Stimulated activated CD4-positive, alpha-beta T cell treated with anti-CD3 and anti-CD28 coated beads, Interleukin-1b, Interleukin-23, amount 100 ng/mL, for 1 hour (primary cell): ENCODE measurements at places on chromosomes 11 and 22.

DNA sequence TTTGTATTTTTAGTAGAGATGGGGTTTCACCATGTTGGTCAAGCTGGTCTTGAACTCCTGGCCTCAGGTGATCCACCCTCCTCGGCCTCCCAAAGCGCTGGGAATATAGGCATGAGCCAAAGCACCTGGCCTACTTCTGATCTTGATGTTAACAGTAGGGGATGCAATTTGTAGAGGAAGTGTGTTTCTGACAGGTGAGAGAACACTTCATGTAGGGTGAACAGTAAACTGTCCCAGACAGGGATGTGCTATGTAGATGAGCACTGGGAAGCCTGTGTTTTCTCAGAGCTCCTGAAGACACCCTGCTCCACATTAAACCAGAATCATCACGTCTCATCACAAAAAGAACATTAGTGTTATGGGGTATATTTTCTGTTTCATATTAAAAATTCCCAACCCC, 45.1 kb downstream of the UBASH3B start:
- DNase-seq: no peak

GRCh38 chr11:35083431-35084238, 55.3 kb upstream of the CD44 start:
- DNase-seq: no peak

- no peak for DNase-seq
Observed at GRCh38 chr11:120668537-120668936, 157.0 kb downstream of the GRIK4 start.

DNA sequence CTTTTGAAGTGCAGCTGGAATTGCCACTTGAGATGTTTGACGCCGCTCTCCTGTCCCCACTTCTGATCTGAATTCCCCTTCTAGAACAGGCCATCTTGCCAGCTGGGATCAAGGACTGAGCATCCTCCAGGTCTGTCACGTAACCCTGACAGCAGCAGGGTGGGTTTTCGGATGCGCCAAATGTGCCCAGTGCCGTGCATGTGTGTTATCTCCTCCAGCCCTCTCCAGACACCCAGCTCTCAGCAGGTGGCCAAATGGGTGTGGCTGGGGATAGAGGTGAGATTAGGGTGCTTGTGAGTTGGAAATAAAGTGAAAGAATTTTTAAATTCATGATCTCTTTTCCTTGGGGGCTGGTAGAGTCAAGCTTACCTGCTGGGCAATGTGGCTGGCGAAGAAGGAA, 3.3 kb downstream of the OSBP2 start:
- DNase-seq: no peak

DNA sequence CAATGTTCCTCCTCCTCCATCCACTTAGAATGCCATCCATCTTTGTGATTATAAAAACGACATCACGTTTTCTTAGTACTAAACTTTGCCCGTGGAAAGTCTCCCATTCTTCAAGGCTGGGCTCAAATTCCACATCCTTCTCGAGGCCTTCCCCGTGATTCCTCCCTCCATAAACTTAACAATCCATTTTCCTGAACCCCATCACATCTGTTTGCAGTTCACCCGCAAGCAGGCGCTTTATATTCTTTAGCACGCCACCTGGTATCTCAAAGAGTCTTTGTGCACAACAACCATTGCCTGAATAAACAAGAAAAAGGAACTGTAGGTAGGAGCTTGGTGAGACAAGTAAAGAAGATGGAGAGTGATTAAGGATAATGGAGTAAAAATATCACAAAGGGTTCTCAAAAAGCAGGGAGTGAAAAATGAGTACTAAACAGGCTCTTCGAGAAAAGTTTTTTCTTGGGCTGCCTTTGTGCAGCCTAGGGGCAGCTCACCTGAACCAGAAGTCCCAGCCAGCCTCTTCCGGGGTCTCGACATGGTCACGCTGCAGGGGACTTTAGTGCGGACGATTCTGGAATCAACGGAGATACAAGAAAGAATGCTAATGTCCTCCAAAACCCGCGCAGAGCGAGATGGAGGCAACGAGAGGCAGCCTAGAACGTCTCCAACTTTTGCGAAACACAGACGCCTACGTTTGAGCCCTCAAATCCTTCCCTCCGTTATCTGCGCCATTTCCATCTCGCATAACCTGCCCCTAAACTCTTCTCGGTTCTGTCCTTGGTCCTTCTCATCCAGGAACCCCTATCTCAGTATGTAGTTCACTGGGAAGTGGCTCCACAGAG, 585 bp downstream of the THYN1 start:
- DNase-seq: no peak

- DNase-seq: no peak
Observed at GRCh38 chr22:45997077-45997776, 20.3 kb upstream of the WNT7B start.

GRCh38 chr11:2074266-2074825, 64.8 kb downstream of the IGF2 start:
- no peak for DNase-seq

- no peak for DNase-seq
Observed at GRCh38 chr11:37817727-37818270, 1219.8 kb upstream of the RAG2 start.

- no peak for DNase-seq
Observed at GRCh38 chr22:47163481-47163855, 401.0 kb downstream of the TBC1D22A start.

DNA sequence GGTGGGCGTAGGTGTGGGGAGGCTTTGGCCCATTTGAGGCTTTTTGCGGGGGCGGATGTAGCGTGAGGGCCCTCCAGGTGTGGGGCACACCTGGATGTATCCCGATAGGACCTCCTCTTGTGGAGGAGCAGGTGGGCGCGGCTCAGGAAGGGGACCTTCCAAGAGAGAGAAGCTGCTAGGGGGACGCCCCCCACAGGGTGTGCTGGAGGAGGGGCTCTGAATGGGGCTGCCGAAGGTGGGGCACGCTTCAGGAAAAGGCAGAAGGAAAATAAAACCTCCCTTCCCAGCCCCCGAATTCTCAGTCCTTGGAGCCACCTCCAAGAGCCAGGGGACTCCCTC, 621 bp downstream of the SGSM1 start:
- no peak for DNase-seq

GRCh38 chr11:126834149-126834548, 166.4 kb downstream of the KIRREL3 start:
- DNase-seq: no peak

DNA sequence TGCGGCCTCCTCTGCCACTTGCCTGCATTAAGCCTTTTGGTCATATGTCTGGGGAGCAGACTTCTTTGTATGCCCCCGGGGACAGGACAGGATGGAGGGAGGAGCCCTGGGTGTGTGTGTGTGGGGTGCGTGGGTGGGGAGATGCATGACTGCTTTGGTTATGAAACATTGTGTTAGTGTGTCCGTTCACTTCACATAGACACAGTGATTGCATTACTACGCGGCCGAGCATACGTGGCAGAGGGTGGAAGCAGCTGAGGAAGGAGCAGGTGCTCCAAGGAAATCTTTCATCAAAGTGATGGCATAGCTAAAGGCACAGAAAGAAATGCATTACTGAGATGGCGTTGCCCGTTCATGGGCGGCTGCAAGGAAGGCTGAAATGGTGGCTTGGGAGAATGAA, 260.4 kb downstream of the ST3GAL4 start:
- DNase-seq: no peak

DNA sequence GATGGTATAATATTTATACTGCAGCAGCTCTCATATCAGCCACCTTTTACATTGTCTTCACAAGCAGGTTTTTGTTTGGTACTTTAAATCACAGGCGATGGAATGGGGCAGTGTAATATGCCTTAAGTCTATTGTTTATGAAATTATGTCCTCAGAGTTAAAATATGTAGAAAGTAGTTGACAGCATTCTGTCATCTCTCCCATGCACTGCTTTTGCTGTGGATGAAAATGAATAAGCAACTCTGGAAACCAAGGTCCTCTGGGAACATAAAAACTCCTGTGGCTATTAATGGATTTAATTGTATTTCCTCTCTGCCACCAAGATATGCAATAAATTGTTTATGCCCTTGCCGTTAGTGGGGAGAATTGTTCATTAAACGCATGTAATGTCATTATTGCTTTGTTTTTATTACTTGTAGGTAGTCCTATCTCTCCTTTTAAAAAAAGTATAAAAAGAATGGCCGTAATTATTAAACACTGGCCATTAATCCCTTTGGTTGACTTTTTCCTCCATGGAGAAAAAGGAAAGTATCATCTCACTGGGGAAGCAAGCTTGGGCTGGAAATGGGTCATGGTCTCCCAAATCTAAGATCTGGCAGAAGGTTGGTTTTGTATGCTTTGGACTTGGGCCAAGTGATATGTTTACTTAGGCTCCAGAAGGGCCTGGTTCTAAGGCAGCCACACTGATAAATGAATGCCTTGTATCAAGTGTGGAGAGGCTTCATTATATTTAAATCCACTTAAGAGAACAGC, 13.1 kb downstream of the PACS1 start:
- DNase-seq: no peak

DNA sequence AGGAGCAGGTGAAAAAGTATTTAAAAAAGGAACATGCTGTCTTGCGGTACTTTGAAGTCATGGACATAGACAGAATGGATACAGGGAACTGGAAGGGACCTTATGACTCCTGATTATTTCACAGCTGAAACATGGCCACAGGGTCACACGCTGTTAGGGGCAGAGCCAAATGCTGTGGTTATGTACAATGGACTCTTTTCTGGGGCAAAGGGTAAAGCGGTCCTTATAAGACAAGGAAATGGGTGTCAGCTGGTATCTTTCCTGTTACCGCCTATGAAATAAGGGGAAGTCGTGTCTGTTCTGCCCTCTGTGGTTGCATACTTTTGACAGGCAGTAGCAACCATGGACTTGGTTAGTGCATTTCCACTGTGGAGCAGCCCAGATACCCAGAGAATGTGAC, 12.8 kb upstream of the ST14 start:
- DNase-seq: no peak

GRCh38 chr22:43293655-43294392, 49.3 kb downstream of the SCUBE1 start:
- DNase-seq: no peak

GRCh38 chr11:61578819-61579675, 1.8 kb downstream of the SYT7 start:
- no peak for DNase-seq

- no peak for DNase-seq
Observed at GRCh38 chr11:6458352-6459098, 15.2 kb downstream of the TRIM3 start.

GRCh38 chr22:38738475-38739070, 17.2 kb downstream of the SUN2 start:
- DNase-seq: no peak

GRCh38 chr22:21590809-21591641, 23.5 kb downstream of the UBE2L3 start:
- DNase-seq: no peak

- DNase-seq: no peak
Observed at GRCh38 chr11:109914809-109915653, 178.2 kb upstream of the ZC3H12C start.

DNA sequence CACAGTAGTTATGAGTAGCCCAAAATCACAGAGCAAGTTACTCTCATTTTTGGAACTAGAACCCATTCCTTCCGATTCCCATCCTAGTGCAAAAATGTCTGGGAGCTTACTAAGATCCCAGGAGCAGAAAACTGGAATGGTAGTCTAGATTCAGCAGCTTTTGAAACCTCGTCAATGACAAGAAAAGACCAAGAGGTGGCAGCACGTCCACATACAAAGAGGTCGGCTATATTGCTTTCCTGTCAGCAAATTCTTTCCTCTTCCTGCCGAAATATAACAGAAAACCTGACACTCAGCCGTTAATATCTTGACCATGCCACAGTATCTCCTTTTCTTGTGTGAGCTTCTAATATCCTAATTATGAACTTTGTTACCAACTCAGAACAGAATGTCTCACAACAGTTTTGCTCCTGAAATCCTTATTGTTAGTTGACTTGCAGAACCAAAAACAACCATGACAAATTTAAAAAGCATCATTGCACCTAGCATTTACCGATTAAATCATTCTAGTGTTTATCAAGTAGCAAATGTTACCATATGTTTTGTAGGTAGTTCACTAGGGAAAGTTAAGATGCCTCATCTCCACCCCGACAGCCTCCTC, 92.8 kb upstream of the OR9G4 start:
- peak; percentile 0 for DNase-seq

- no peak for DNase-seq
Observed at GRCh38 chr11:11422411-11423128, 69.5 kb upstream of the CSNK2A3 start.

GRCh38 chr11:118527109-118527508, at the start of gene TTC36:
TSS of gene TTC36 (plus strand) at chr11:118527474. CDS start at chr11:118527495, 21 bp downstream.
- no peak for DNase-seq

- no peak for DNase-seq
Observed at GRCh38 chr11:34305193-34305592, 52.6 kb downstream of the ABTB2 start.

- no peak for DNase-seq
Observed at GRCh38 chr11:118918128-118918685, 7.5 kb downstream of the BCL9L start.

GRCh38 chr22:25085156-25085555, 114.5 kb upstream of the CRYBB3 start:
- DNase-seq: no peak

GRCh38 chr11:79860336-79860735, 419.5 kb upstream of the TENM4 start:
- no peak for DNase-seq

DNA sequence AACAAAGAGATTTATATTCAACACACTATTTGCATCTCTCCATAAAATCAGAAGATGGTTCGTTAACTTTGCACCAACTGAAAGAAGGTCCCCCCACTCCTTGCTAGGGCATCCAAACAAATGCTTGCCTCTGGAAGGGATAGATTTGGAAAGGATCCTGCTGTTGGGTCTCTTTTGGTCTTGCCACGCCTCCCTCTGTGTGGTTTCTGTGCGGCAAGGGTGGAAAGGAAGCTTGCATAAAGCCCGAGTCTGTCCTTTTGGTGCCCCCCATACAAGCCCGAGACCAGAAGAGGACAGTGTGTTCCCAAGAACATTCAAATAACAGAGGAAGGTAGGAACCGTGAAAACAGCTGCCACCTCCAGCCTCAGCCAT, 15.1 kb downstream of the SCGB1A1 start:
- DNase-seq: no peak

- DNase-seq: no peak
Observed at GRCh38 chr11:119634301-119634700, 94.7 kb downstream of the NECTIN1 start.

- DNase-seq: no peak
Observed at GRCh38 chr11:130548491-130548833, 100.0 kb downstream of the ADAMTS15 start.

- no peak for DNase-seq
Observed at GRCh38 chr22:41660416-41660815, 28.3 kb downstream of the SNU13 start.

- no peak for DNase-seq
Observed at GRCh38 chr11:34207487-34208180, 102.2 kb downstream of the NAT10 start.
